ENCODE measurements at places on chromosomes 11 and 22. TPM values are rescaled to one million over a fixed set of nuclear protein-coding genes. Genes with fewer than 3 reads are reported as not detected.
A peak's percentile ranks its signal among the peaks of the same experiment; 100 is the strongest.

GRCh38 chr11:66920978-66921784, 37.0 kb downstream of the PC start:
- no peak overlapping the region for H3K4me3 ChIP-seq
- no peaks in the 10 kb centered on the region for H3K36me3 ChIP-seq
- no peak for DNase-seq

GRCh38 chr11:58739725-58740430, 8.1 kb upstream of the GLYAT start:
- no peaks in the 10 kb centered on the region for H3K4me1 ChIP-seq
- H3K4me3 ChIP-seq: no peak overlapping the region
- H3K36me3 ChIP-seq: peaks cover 11% of the 10 kb centered on the region
- DNase-seq: no peak
- no peaks in the 10 kb centered on the region for H3K27me3 ChIP-seq

DNA sequence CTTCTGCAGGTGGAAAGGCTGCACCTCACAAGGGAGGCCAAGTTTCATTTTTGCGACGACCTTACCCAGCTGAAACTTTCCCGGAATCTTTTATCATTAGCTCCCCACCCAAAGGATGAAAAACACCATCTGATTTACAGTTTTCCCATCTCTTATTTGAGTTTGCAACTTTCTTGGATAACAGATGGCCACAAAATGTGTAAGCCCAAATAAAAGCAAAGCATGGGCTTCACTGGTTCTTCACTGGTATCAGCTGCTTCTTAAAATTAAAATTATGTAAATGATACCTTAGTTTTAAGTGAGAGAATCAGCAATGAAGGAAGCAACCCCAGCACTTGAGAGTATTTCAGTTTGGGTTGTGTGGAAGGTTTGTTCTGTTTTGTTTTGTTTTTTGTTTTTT, 55.8 kb downstream of the PARVA start:
- no peak for DNase-seq
- H3K36me3 ChIP-seq: no peaks in the 10 kb centered on the region
- no peak overlapping the region for H3K27ac ChIP-seq
- H3K27me3 ChIP-seq: no peaks in the 10 kb centered on the region
- no peak overlapping the region for H3K4me3 ChIP-seq

DNA sequence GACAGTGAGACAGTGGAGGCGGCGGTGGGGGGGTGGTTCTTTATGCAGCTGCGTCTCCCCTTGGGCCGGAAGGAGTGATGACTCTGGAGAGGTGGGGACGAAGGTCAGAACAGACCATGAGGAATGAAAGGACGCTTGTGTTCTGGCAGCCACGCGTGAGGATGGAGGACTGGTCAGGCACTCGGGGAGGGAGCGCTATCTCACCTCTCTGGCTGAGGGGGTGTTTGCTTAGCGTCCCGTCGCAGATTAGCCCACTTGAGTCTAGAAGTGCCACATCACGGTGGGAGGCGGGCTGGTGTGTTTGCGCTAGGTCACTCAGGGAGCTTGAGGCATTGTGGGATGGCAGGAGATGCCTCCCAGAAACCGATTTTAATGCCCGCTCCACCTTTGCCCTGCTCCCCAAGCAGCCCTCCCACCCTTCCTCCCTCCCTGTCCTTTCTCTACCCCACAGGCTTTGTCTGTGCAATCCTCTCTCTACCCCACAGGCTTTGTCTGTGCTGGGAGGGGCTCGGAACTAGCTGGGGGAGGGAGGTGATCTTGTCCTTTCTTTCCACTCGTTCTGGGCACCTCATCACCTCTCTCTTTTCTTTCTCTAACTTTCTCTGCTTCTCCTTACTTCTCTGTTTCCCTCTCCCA, 97.8 kb downstream of the PKNOX2 start:
- peaks cover 25% of the 10 kb centered on the region for H3K4me1 ChIP-seq
- DNase-seq: no peak
- no peak overlapping the region for H3K27ac ChIP-seq
- peaks cover 35% of the 10 kb centered on the region for H3K27me3 ChIP-seq
- H3K4me3 ChIP-seq: peak overlapping the region; percentile 49

DNA sequence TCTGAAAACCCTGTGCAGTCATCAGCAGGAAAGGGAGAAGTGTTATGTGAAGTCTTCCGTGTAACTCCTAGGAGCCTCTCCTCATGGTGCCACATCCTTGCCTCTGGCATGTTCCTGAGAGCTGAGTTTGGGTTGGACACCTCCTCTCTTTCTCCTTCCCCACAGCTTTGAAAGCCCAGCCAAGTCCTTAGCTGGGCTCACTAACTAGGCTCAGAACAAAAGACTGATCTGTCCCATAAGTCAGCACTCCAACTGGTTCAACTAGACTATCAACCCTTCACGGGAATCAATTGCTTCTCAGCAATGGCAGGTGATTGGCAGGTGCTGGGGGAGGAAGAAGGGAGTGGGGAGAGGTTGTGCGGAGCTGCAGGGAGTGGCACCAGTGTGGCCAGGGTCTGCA, 509.9 kb upstream of the B3GAT1 start:
- H3K4me1 ChIP-seq: no peaks in the 10 kb centered on the region
- H3K27me3 ChIP-seq: no peaks in the 10 kb centered on the region
- no peaks in the 10 kb centered on the region for H3K36me3 ChIP-seq
- no peak overlapping the region for H3K4me3 ChIP-seq
- no peak for DNase-seq
- H3K27ac ChIP-seq: no peak overlapping the region

DNA sequence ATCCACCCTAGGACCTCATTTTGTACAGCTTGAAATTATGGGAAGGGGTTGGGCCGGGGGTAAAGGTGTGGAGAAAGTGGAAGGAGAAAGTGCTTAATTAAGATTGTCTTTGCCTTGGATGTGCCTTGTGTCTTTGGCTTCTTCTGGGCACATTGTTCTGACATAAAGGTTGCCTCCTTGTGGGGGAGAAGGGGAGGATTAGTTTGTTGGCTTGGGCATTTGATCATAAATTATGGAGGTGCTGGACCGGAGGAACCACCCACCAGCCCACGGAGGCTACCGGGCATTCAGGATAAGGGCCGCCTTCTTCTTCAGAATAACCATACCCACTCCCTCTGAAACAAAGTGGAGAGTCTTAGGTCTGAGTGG, 1.3 kb downstream of the PAFAH1B2 start:
- peak overlapping the region; percentile 100 for H3K4me3 ChIP-seq
- H3K4me1 ChIP-seq: peaks cover 17% of the 10 kb centered on the region
- peak; percentile 30 for DNase-seq
- H3K36me3 ChIP-seq: peaks cover 15% of the 10 kb centered on the region
- H3K27ac ChIP-seq: peak overlapping the region; percentile 95

DNA sequence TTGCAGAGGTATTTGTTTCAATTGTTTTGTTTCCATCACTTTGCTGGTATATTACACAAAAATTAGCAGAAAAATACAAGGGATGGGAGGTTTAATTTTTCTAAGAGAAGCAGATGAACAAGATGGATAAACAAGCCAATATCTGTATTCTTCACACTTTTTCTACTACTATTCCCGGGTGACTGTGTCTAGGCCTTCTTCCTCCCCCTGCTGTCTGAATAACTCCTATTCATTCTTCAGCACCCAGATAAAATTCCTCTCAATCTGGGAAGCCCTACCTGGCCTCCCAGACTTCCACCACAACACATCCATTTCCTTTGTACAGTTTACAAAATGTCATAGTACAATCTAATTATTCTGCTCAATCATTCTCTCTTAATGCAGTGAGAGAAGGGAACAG, 666.6 kb upstream of the TENM4 start:
- H3K27me3 ChIP-seq: no peaks in the 10 kb centered on the region
- H3K4me3 ChIP-seq: no peak overlapping the region
- H3K27ac ChIP-seq: no peak overlapping the region
- H3K36me3 ChIP-seq: no peaks in the 10 kb centered on the region
- DNase-seq: peak; percentile 27
- H3K4me1 ChIP-seq: no peaks in the 10 kb centered on the region

- H3K4me1 ChIP-seq: peaks cover 38% of the 10 kb centered on the region
- H3K36me3 ChIP-seq: peaks cover 5% of the 10 kb centered on the region
- H3K27me3 ChIP-seq: no peaks in the 10 kb centered on the region
- peak overlapping the region; percentile 21 for H3K4me3 ChIP-seq
These were observed 16.0 kb upstream of the PHLDA2 start for GRCh38 chr11:2945031-2945756.

Gene HPX
- total RNA-seq: 0.63 TPM

Gene SOX10
- total RNA-seq: 2.3 TPM

All from GM23338 (cell line).